Cardiac septum (tissue), 1 donor: ENCODE measurements at places on chromosomes 6 and 20. TPM values are rescaled to one million over a fixed set of nuclear protein-coding genes. Genes with fewer than 3 reads are reported as not detected.

The FAM229B gene
- total RNA-seq: 43.5 TPM

GRCh38 chr6:50837589-50838445 lies 19.1 kb downstream of the TFAP2B start:
- no peak for DNase-seq

GRCh38 chr6:111909238-111909637 lies 36.0 kb upstream of the FYN start:
- DNase-seq: no peak

The FAM209A gene
- total RNA-seq: not detected

The MUC21 gene
- total RNA-seq: not detected

DNA sequence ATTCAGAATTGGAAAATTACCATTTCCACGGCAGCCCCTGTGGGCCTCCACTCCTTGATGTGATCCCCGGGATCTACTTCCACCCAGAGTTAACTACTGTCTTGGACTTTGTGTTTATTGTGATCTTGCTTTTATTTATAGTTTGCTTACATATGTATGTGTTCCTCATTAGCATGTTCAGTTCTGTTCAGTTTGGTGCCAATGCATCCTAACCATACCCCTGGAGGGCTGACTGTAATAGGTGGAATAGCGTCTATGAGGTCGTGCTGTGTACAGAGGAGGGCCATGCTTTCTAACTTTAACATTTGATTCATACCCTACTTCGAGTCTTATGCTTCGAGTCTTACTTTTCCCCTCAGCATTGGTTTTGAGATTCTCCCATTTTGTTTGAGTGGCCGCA lies 104.3 kb upstream of the SLC24A3 start:
- DNase-seq: no peak

The FOXQ1 gene
- not detected for total RNA-seq

DNA sequence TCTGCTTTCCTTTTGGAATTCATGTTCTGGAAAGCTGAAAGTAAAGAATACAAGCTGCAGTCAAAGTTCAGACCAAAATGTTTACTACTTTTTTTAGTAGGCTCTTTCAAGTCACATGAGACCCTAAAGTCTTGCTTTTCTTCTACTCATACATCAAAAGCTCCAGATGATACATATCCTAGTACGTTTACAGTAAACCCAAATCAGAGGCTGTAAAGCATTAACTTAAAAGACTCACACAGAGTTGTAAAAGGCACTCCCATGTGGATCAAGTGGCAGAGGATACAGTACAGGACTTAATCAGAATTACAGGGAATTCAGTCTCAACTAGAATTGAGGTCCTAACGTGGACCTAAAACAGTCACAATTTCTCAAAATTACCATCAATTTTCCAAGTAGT lies 40.7 kb downstream of the STK38 start:
- DNase-seq: no peak

The ARFGEF3 gene
- 9.6 TPM for total RNA-seq

GRCh38 chr20:38674092-38674764 lies 50.1 kb upstream of the SLC32A1 start:
- DNase-seq: no peak

- DNase-seq: no peak
Measured at GRCh38 chr6:144285548-144285797, 338 bp downstream of the UTRN start.

GRCh38 chr6:143784316-143784715 lies 58.8 kb upstream of the LTV1 start:
- no peak for DNase-seq

The TFAP2A gene
- 0.54 TPM for total RNA-seq

GRCh38 chr20:59748619-59749191 lies 144.4 kb downstream of the PHACTR3 start:
- no peak for DNase-seq

DNA sequence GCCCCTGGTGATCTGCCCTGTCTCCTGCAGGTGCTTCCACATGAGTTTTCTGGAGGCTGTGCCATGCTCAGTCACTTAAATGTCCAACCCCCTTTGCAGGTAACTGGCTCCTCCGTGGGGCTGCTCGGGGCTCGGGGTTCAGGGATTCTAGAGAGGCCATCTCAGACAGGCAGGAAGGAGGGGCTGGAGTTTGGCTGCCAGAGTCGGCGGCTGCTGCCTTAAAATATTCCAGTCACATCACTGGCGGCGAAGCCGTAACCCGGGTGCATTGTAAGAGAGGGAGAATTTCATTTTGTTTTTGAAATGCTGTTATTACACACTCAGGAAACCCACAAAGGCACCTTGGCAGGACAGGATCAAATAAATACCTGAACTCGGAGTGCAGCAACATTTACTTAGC lies 212.9 kb upstream of the PMEPA1 start:
- no peak for DNase-seq

The PFDN6 gene
- total RNA-seq: 35.1 TPM

DNA sequence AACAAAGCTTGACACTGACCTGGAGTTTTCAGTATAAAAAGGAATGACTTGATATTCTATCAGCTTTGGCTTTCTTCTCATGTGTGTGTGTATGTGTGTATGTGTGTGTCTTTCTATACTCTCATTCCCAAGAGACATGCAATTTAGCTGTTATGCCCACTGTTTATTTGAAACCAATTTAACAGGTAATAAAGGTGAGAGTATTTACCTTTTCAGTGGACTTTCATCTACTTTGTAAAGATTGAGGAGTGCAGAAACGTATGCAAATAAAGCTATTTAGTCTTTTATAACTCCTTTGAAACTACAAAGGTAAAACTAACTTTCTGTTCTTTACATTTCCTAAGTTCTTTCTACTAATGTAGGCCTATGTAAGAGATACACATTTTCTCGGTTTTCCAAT lies 103.5 kb upstream of the HS3ST5 start:
- DNase-seq: no peak

- no peak for DNase-seq
Measured at GRCh38 chr6:24255676-24256075, 102.2 kb downstream of the DCDC2 start.

DNA sequence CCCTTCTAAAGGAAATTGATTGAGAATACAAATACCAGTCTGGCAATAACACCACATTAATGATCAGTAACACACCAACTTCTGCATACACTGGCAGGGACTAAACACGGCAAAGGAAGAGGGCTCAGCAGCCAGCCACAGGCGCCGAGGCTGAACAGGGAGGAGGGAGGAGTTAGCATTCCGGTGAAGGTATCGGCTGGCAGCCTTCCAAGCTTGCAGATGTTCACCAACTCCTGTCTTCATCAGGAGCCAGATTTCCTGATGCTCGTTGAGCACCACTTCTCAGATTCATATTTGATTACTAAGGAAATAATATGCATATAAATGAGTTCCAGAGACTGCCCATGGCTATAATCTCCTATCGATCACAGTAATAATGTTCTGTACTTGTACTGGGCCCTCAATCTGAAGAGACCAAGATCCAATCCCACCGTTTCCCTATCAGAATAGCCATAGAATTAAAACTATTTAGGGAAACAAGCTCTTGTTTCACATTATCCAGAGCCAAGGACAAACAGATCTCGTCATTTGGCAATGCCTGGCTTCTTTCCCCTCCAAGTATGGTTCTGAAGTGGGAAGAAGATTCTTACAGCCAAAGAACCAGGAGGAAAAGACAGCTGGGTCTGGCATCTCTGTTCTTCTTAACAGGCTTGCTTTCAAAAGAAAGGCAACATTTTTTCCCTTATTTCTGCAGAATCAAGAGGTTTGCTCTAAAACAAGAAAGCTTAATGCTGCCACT lies 42.2 kb downstream of the GFOD1 start:
- DNase-seq: no peak

DNA sequence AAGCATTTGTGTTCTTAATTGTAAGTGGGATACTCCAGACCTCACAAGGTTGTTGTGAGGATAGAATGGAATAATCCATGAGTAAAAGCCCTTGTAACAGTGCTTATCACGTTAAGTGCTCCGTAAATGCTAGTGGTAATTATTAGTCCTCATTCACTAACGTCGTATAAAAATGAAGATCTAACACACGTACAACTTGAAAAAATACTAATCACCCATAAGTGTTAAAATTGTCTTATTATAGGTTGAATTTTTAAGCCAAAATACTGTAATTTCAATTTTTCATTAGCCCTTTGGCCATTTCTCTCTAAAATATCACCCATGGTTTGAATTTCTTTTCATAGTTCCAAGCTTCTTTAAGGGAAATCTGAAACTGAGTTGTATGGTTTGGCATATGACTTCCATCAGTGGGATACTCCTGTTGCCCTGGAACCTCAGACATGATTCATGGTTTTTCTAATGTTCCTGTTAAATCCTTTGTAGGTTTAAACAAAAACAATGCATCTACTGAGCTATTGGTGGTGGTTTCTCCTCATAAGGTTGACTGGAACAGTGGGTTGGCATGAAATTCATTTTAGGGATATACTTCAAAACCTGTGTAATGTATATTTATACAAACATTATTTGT lies 19.1 kb downstream of the XRN2 start:
- DNase-seq: no peak
